ENCODE measurements at places on chromosomes 11 and 22.
A peak's percentile ranks its signal among the peaks of the same experiment; 100 is the strongest.

- DNase-seq, result no peak
Measured at GRCh38 chr11:93849751-93850593, 446 bp downstream of the VSTM5 start.

- DNase-seq, result no peak
Measured at GRCh38 chr11:112968941-112969713, 7.9 kb downstream of the NCAM1 start.

DNA sequence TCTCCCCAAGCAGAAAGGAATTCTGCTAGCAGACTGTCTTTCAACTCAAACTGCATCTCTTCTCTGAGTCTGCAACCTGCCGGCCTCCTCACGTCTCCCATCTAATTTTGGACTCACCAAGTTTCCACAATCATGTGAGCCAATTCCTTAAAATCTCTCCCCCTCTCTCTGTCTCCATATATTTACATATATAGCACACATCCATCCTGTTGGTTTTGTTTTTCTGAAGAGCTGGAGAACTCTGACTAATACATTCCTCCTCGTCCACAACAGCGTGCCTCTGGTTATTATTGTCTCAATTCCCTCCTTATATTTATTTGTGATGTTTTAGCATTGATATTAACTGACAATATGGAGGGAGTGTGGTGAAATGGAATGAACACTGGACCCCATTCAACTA, 29.6 kb upstream of the FJX1 start:
- DNase-seq, result no peak

DNA sequence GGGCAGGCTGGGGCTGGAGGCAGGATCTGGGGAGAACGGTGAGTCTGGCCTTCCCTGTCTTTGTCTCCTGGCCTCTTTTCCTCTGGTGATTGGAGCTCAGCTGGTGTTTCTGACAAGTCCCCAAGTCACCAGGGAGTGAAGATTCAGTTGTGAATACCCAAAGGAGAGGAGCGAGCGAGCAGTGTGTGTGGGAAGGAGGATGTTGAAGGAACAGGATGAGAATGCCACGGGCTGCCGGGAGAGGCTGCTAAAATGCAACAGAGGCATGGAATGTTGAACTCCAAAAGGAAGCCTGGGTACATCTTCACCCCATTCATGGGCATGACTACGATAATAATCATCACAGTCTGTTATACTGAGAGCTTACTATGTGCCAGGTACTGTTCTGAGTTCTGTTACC, 163.3 kb downstream of the CEP164 start:
- no peak for DNase-seq

- DNase-seq, result no peak
Measured at GRCh38 chr11:41920374-41920773, 460.9 kb upstream of the LRRC4C start.

GRCh38 chr22:50528682-50529415, 963 bp downstream of the TYMP start:
- DNase-seq, result no peak

GRCh38 chr22:31838917-31839316, 85.1 kb downstream of the DEPDC5 start:
- DNase-seq, result no peak

DNA sequence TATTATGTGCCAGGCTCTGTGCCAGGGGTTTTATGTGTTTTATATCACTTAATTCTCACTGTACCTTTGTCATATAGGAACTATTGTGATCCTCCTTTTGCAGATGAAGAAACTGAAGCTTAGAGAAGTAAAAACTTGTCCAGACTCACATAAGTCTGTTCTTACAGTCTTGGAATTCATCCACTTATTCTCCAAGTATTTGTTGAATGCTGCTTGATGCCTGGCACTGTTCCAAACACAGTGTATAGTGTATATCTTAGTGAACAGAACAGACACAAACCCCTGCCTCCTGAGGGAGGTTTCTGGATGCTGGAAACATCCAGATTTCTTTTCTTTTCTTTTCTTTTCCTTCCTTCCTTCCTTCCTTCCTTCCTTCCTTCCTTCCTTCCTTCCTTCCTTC, 29.0 kb upstream of the FGF3 start:
- DNase-seq, result no peak

- no peak for DNase-seq
Measured at GRCh38 chr11:111731821-111732220, 34.4 kb downstream of the PPP2R1B start.

- no peak for DNase-seq
Measured at GRCh38 chr11:92846491-92847125, 122.8 kb upstream of the MTNR1B start.

GRCh38 chr22:24473284-24473683, 21.8 kb upstream of the UPB1 start:
- DNase-seq, result peak; percentile 24

- no peak for DNase-seq
Measured at GRCh38 chr11:46249938-46250744, 27.3 kb upstream of the CREB3L1 start.

- DNase-seq, result no peak
Measured at GRCh38 chr11:31768749-31769640, 42.1 kb downstream of the PAX6 start.

DNA sequence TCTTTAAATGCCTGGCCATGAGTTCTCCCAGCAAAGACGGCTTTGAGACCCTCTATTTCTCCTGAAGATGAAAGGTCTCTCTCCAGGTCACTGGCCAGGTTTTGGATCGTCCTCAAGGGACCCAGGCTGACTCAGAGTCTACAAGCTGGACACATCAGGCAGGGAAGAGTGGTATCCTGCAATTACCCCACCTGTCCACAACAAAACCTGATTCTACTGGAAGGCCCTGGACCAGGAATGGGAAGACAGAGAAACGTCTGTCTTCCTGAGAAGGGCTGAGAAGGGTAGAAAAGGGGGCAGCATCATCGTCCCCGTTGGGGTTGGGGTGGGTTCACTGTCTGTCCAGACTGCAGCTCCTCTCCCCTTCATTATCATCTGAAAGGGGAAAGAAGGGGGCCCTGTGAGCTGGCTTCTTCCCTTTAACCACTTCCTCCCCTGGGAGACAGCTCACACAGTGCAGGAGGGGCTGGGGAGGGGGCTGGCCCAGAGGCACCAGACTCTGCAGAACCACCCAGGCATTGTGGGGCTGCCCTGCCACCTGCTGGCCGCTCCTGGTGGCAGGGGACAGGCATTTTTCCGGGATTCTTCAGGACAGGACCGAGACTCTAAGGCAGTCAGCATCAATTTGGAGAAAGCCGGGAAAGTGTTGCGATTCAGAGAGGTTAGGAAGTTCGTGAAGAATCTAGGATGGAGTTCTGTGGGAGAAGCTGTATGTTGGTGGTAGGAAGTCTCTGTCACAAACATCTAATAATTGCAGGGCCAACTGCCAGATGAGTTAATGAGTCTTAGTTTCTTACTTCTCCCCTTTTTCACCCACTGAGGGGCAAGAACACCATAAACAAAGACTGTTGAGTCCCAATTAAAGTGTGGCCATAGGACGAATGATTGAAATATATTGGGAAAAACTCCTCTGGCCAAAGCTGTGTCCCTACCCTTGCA, 57.6 kb downstream of the SYN3 start:
- no peak for DNase-seq

DNA sequence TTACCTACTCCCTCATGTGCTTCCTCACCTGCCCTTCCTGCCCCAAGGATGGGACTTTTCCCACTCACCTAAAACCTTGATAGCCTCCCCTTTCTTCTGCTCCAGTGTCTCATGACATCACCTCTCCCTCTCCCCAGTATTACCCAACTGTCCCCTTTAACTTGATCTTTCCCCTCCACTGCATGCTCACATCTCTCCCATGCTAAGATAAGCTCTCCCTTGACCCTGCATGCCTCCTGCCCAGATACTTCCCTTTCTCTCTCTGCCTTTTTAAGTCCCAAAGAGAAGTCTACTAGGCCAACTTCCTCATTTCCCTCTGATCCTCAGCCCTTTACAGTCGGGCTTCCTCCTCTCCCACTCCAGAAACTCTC, 14.8 kb downstream of the CD3E start:
- DNase-seq, result peak; percentile 79

DNA sequence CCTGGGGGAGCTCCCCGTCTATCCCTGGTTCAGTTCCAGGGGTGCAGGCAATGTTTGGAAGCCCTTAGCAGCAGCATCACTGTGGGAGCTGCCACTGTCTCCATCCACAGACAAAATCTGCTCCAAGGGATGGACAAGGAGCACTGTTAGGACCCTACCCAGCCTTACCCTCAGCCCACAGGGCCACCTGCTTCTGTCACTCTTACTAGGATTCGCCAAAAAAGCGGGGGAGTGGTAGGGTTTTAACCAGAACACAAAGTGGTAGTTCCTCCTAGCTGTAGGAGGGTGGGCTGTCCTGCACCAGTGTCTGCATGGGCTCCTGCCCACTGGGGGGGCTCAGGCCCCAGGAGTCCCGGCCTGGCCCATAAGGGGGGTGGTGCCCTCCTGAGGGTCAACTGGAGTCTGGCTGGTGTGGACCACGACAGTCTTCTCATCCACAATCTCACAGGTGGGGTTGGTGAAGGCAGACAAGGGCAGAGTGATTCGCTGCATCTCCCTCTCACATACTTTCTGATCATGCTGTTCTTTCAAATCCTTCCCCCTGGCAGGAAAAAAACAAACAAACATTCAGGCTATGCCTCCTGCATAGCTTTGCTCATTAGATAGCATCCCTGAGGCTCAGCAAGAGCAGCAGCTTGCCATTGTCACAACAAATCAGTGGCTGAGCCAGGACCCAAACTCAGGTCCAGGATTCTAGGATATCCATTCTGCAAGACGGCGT, 9.4 kb downstream of the PIK3IP1 start:
- no peak for DNase-seq

DNA sequence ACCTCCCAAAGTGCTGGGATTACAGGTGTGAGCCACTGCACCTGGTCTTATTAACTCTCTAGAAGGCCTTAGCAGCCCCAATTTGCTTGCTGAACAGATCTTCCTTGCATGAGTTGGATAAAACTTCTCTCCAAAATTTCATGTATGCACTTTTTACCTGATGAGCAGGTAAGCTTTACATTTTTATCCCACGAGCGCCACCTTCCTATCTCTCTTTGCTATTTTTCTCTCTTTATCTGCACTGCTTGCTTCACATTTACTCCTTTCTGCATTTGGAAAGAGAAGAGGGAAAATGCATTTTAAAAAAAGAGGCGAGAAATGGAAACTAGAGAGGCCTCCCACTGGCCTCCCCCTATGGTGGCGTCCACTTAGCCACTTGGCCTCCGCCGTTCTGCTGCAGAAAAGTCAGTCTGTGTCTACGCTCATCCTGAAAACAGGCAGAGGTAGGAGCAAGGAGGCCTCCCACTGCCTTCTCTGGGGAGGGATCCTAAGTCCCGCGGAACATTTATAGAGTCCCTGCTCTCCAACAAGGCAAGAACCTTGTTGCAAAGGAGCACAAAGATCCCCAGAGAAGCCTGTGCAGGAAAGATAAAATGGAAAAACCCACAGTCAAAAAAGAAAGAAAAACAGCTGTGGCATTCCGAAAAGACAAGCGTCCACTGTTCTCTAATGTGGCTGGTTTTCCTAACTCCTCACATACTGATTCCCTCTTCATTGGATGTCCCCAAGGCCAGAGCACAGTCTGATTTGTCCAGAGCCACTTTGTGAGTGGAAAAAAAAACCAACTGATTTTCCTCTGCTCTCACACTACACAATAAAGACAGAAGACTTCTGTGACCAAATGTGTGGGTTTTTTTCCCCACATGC, 62.2 kb upstream of the INCENP start:
- no peak for DNase-seq

DNA sequence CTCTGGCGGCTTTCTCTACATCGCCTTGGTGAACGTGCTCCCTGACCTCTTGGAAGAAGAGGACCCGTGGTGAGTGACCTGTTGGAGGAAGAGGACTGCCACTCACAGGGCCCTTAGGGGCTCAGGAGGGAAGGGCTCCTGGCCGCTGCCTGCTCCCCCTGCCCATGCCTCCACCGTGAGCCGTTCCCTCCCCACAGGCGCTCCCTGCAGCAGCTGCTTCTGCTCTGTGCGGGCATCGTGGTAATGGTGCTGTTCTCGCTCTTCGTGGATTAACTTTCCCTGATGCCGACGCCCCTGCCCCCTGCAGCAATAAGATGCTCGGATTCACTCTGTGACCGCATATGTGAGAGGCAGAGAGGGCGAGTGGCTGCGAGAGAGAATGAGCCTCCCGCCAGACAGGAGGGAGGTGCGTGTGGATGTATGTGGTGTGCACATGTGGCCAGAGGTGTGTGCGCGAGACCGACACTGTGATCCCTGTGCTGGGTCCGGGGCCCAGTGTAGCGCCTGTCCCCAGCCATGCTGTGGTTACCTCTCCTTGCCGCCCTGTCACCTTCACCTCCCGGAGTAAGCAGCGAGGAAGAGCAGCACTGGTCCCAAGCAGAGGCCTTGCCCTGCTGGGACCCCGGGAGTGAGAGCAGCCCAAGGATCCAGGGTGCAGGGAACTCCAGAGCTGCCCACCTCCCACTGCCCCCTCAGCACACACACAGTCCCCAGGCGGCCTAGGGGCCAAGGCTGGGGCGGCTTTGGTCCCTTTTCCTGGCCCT, 6.9 kb downstream of the SLC39A13 start:
- DNase-seq, result no peak

- no peak for DNase-seq
Measured at GRCh38 chr11:113240389-113240788, 74.0 kb upstream of the TTC12 start.

DNA sequence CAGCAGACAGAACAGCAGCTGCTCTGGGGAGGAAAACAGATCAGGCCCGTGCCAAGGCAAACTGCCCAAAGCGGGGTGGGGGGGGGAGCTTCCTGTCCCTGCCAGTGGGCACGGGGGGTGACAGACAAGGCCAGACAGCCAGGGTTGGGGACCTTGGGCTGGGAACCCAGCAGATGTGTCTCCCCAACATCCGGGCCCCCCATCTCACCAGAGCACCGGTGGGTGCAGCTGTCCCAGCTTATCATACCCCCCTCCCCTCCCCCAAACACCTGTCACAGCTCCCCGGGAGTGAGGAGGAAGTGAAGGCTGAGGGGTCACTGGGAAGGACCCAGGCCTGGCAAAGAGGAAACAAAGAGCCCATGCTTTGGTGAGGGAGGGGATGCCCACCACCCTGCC, 1.3 kb downstream of the PPP1R14B start:
- DNase-seq, result no peak

Data from HL-60 (cell line).